GM04503 (cell line): ENCODE measurements at places on chromosomes 4 and X.
A peak's percentile ranks its signal among the peaks of the same experiment; 100 is the strongest.

DNA sequence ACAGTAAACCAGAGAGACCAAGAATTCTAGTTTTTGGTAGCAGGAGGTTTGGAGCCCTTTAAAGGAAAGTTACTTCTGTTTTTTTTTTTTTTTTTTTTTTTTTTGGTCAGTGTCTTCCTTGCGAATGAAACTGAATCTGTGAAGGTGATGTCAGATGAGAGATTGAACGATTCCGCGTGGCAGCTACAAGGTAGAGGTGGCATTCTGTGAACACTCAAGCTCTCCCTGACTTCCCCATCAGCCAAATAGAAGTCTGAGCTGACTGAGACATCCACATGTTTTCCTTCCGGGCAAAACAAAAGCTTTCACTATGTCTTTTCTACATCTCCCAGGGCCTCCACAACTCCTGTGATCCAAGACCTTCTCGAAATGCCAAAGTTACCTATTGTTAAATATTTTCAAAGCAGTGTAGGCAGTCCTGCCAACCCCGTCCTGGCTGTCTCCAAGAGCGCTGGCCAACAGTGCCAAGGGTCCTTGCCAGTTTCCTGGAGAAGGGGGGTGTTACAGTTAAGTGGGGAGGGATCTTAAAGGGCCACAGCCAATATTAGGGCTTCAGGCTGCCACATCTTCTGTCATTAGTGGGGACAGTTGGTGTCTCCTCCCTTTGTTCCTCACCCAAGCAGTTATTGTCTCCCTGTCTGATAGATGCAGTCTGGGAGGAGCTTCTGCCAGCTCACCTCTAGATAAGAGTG, 102.9 kb upstream of the SLC34A2 start:
- no peak for DNase-seq

DNA sequence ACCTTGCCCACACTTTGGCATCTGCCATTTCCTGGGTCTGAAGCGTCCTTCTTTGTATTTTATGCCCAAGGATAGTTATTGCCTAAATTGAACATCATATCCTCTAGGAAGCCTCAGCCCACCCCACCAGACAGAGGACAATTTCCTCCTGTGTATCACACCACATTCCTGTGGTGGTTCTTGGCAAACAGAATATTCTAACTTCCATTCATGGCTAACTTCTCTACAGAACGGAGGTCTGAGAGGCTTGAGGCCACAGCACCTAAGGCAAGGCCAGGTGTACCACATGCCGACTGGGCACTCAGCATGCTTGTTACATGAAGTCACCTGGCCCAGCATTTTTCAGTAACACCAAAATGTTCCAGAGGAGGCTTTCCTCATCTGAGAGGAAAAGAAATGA, 42.4 kb downstream of the CD99L2 start:
- no peak for DNase-seq

- DNase-seq = no peak
Observed at GRCh38 chr4:141247430-141247780, 26.7 kb downstream of the ZNF330 start.

DNA sequence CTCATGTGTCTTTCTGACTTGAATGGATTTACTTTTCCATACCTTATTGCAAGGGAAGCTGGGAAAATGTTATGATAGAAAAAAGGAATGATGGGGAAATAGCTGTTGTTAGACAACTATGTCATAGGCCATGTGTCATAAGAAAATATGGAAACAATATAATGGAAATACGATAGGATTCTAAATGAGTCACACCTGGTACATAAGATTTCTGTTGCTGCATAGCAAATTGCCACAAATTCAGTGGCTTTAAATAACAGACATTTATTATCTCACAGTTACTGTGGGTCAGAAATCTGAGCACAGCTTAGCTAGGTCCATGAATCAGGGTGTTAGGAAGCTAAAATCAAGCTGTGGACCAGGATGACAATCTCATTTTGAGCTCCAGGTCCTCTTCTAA, 44.6 kb upstream of the ANKRD50 start:
- DNase-seq = peak; percentile 4

- DNase-seq = no peak
Observed at GRCh38 chr4:121873604-121874003, 3.3 kb upstream of the BBS7 start.

- no peak for DNase-seq
Observed at GRCh38 chr4:122588453-122589238, 32.2 kb downstream of the IL21 start.

GRCh38 chr4:184392748-184393559, 81.4 kb downstream of the IRF2 start:
- no peak for DNase-seq

DNA sequence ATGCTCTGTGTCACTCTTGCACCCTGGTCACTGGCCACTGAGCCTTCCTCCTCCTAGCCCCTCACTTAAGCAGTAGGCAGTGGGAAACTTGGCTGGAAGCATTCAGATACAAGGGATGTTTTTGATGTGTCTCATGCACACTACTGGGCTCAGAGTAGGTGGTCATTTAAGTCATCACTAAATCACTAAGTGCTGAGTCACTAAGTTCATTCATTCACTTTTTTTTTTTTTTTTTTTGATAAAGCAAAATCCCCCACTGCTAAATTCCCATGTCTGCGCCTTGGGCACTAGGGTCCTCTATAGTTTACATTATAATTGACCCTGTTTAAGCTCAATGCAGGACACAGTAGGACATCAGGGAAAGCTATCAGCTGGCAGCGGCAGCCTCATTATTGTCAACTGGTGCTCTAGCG, 182.4 kb upstream of the MBNL3 start:
- DNase-seq = no peak

DNA sequence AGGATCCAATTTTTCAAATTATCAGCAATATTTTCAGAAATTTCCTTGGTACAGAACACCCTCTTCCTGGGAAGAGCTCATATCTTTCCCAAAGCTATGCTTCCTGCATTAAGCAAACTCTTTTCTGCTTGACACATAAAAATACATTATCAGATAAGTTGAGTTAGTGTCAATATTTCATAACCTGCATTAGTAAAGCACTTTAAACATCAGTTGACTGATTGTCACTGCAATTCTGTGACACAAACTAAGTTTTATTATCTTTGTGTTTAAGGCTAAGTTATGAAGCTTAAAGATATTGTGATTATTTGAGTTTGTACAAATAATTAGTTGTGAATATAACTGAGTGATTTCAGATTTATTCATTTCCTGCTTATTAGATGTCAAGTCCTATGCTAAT, 1045.4 kb upstream of the GRID2 start:
- DNase-seq = no peak

- no peak for DNase-seq
Observed at GRCh38 chrX:151713849-151714248, 2.0 kb upstream of the FATE1 start.

DNA sequence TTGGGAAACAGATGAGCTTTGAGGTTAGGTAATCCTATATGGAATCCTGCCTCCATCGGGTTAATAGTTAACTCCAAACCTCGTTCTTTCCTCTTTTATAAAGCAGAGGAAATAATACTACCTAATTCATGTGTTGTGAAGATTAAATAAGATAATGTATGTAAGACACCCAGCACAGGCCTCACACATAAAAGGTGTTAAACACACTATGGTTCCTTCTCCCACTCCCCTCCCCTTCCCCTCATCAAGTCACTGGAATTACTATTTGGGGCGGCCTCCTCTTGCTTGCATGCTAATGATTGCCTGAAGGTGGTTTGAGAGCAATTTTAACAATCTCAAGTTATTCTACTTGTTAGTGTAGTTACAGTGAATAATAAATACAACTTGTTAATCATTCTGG, 404.4 kb upstream of the RASGEF1B start:
- no peak for DNase-seq

DNA sequence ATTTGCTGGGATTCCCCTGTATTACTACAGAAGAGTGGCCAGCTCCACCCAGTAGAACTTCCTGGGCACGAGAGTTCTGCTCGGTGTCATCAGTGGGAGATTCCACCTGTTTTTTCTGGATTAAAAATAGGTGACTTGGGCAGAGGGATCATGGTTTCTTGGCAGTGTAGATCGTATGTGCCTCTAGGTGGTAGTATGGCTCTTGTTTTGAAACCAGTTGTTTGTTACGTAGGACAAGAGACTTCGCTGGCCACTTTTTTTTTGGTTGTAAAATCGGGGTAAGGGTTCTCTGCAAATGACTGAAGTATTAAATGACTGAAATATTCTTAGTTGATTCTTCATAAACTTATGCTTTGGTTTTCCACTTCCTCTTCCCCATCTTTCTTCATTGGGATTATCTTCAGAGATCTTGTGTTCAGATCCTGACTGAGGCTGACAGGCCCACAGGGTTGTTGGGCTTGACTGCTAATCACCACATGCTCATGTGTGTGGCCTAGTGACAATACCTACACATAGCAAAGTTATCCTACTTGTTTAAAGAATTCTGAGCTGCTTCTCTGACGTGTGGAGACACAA, 43.8 kb upstream of the WDR1 start:
- no peak for DNase-seq

- DNase-seq = no peak
Observed at GRCh38 chrX:64885850-64886249, 90.4 kb downstream of the ZC4H2 start.

- no peak for DNase-seq
Observed at GRCh38 chr4:45482346-45482745, 641.5 kb downstream of the GABRG1 start.

GRCh38 chrX:150262456-150262855, 100.7 kb upstream of the MAMLD1 start:
- DNase-seq = no peak

DNA sequence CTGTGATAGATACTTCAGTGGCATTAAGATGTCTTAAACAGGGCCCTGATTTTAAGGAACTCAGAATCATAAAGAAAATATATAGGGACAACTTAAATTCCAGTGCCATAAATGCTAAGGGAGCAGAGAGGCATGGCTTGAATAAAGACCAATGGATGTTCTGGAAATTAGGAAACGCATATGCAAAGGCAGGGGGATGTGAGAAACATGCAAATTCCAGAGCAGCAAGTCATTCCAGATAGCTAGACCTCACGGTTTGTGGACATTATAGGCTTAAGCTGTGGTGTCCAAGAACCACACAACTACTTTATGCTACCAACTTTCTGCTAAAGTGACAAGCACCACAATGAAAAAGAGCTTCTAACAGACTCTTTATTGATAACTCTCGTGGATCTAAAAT, 132.6 kb upstream of the ANK2 start:
- DNase-seq = no peak
